Activated naive CD4-positive, alpha-beta T cell treated with anti-CD3 and anti-CD28 coated beads, Interleukin-2, amount 50 U/mL, for 72 hours (primary cell): ENCODE measurements at places on chromosomes 1 and 21.

- no peak for DNase-seq
Observed at GRCh38 chr1:97350662-97351061, 570.2 kb downstream of the DPYD start.

DNA sequence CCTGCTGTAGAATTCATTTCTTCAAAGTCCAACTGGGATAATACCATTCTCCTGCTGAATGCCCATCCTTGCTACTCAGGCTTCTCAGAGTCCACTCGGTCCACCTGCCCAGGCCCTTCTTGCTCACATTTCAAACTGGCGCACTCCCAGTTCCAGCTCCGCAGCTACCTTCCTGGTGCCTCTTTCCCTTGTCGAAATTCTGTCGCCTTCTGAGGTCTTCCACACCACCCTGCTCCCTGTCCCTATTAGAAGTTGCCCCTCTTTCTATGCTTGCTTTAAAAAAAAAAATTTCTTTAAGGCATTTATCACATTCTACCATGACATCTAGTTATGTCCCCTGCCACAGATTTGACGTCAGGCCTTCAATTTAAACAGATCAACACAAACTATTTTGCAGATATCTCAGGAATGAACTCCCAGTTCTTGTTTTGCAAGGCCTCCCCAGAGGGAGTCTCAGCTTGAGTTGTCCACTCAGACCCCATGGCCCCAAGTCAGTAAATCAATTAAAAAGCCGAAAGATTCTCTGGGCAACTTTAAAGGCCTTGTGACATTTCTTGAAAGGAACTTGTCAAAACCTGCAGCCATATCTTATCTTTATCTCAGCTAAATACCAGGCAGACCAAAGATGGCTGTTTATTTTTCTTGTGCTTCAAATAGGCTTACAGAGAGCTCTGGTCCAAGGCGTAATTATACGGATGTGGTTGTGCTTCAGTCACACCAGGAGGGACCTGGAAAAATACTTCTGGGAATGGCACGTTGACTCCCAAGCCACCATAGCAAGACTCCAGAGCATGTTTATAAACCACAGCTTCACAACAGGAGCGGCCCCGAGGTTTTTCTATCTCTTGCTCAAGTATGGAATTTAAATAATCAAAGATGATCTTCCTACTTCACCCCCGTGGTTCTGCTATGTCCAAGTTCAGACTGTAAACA, 2.2 kb downstream of the FAM89A start:
- DNase-seq, result no peak

DNA sequence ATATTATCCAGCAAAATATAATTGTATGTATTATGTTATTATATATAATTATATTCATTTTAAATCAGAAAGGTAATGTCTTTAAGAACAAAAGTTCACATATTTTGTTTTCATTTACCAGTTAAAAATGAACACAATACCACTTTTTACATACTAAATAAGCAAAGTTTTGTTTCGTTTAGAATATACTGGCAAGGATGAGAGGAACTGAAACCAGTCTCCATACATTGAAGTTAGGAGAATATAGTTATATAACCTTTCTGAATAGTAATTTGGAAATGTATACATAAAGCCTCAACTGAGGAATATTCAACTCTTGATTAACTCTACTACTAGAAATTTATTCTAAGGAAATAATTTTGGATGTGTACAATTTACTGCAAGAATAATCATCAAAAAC, 110.5 kb downstream of the ZNF644 start:
- no peak for DNase-seq

- no peak for DNase-seq
Observed at GRCh38 chr1:158017800-158018595, 24.6 kb downstream of the KIRREL1 start.

DNA sequence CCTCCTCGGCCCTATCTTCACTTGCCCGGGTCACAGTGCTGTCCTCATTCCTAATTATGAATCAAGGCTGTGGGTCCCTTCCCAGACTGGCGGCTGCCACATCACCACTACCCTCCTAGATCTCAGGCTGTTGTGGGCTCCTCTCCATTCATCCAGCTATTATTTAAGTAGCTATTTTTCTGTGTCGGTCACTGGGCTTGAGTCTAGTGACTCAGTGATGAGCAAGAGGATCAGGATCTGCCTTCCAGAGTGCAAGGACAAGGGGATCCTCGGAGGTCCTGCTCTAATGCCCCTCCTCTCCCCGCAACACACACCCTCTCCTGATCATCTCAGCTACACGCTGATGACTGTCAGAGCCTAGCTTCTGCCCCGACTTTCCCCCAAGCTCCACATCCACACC, 34.1 kb downstream of the CDCP2 start:
- no peak for DNase-seq

- no peak for DNase-seq
Observed at GRCh38 chr1:163836481-163836880, 514.7 kb downstream of the NUF2 start.

DNA sequence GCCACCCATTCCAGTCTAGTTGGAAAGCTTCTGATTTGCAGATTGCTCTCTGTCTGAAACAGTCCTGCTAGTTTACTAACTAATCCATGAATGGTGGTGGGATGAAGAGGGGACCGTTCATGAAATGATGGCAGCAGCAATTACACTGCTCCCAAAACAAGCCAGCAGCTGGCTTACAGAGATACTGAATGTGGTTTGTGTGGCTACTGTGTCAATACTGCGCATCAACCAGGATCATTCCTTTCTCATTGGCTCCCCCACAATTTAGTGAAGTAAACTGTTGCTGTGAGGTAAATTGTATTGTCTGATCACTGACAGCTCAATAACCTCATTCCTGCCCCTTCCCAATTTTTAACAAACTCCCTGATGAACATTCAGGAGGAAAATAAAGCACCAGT, 191.3 kb upstream of the LMO4 start:
- DNase-seq, result no peak

- DNase-seq, result no peak
Observed at GRCh38 chr1:204202481-204202880, 6.2 kb upstream of the KISS1 start.

DNA sequence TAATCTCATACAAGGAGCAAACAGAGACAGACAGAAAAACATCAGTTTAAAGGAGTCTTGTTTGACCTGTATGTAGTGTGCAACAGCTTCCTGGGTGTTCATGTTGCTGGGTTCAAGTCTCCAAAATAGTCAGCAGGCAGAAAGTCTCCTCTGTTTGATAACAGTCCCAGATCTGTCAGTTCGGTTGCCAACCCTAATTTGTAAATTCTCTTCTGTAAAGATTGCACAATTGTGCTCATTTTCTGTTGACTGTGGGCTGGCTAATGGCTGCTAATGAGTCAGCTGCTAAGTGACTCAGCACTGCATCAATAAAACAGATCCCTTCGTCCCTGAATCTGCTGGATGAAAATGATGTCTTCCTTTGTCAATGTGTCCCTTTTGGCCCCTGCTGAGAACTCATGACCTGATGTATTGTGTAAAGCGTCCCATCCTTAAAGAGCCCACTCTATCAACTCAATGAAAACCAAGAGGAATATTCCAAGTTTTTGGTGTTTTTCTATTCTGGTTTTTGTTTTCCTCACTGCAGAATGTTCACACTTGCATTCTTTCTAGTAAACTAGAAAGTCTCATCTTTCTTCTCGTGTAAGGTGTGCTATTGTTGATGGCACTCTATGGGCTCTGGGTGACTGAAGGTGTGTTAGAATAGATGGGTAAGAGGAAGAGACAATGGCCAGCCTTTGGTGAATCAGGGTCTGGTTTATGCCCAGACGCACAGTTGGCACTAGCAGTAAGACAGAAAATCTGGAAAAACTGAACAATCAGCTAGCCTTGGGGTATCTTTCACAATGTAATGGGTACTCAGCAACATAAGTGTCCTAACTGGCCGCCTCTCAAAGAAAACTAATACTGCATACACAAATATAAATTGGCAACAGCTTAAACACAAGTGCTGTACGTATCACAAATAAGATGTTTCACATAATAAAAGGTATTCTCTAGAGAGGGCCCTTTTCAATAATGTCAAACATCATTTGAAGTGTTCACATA, 75.1 kb upstream of the SIPA1L2 start:
- DNase-seq, result no peak

DNA sequence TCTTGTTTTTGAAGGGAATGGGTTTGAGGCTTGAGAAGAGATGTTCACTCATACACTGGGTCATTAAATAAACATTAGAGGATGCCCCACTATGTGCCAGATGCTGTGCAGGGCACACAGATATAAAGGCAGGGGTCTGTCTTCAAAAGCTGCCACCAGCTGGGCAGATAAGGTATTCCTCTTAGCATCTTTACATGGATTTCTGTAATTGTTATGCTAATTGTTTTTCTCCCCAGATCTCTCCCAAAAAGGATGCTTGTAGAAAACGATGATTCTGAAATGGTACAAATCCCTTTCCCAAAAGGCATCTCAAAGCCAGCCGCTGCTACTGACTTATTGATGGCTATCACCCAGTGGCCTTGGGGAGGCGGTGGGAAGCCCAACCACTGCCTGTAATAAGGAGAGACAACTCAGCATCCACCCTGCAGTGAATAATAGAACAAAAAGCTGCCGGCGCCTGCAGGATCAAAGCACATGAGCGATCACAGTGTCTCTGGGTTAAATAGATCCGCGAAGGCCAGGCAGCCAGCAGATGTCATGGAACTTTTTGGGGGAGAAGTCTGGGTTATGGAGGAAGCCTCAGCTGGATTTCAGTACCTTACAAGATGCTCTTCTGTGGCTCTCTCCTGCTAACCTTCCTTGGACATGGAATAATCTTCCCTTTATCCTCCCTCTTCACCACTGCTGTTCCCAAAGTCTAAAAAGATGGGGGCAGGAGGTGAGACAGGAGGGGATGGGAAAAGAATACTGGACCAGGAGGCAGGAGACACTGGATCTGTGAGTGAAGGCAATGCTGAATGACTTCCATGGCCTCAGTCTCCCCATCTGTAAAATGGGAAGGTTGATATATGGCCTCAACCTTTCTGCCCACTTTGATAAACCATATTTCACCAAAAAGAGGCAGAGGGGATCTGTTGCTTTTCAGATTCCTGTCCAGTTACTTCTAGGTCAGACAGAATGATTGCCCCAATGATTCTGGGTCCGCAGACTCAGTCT, 54.8 kb upstream of the CD34 start:
- DNase-seq, result no peak

DNA sequence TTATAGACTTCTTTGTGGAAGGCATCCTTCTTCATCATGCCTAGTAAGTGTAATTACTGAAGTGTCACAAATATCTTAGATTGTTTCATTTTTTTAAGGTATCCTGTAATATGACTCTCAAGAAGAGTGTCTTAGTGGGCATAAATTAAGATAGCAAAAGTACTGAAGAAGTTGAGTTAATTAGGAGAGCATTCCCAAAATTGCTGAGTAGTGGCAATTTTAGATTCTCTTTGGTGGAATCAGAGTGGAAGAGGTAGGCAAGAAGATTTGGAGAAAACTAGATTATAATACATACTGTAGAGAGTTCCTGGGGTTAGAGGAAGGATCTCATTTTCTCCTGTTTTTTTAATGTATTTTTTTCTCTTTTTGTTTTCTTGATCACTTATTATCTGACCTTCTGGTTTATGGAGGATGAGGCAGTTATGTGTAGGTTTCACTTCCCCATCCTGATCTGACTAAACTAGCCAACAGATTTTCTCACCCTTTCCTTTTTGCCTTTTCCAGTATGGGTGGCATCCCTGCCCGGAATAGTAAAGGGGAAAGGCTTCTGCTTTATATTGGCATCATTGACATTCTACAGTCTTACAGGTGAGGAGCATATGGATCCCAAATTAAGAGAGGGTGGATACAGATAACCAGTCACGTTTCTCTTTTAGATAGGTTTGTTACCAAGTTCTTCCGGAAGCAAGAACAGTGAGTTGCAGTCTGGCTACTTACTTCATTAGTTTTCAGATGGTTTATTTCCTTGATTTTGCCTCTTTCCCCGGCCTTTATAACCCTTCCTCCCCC, 16.7 kb upstream of the PSMD4 start:
- DNase-seq, result no peak

DNA sequence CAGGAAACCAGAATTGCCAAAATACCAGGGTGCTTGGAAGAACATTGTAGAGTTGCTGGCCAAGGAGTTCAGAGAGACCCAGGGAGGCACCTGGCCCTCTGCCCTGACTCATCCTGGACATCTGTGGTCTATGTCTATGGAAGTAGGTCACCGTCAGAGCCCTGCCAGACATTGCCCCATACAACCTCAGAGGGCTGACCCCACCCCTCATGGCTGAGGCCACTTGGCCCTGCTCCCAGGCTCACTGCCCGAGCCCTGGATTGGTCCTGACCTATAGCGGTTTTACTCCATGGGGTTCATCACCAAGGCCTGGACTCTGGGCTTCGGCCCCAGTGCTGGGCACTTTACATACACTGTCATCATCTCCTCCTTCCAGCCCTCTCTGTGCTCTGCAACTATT, 233.1 kb downstream of the PTPRU start:
- no peak for DNase-seq

GRCh38 chr1:7893529-7894180, 40.8 kb upstream of the UTS2 start:
- DNase-seq, result no peak

GRCh38 chr1:118210051-118210722, 25.2 kb upstream of the SPAG17 start:
- no peak for DNase-seq

DNA sequence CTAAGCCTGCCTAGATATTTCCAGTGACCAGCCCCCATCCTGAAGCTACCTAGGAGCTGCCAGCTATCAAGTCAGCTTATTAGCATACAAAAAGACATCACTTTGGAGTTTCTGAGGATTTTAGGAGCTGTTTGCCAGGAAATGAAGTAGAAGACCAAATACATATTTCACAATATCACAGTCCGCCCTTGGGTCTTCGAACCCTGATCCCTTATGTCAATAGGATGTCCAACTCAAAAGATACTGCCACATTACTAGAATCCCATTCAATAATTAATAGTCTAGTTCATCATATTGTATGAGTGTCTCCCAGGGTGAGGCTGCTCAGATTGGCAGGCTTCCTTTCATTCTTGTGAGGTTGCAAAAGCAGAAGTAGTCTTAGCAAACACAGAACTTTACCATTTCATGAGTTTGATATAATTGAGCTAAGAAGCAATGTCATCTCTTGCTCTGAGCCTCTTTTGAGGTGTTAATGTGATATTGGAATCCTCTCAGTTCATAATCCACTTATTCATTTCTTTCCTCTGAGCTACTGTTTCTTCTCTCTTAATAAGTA, 13.6 kb downstream of the IPO9 start:
- no peak for DNase-seq

GRCh38 chr1:65541865-65542264, 121.4 kb downstream of the LEPR start:
- no peak for DNase-seq
